ENCODE measurements at places on chromosomes 1 and 21.

- DNase-seq, result no peak
Measured at GRCh38 chr1:224447251-224447650, 12.7 kb upstream of the WDR26 start.

GRCh38 chr1:202069662-202070061, 53.1 kb upstream of the GPR37L1 start:
- DNase-seq, result no peak

GRCh38 chr1:18645747-18646090, 15.1 kb downstream of the PAX7 start:
- DNase-seq, result no peak

DNA sequence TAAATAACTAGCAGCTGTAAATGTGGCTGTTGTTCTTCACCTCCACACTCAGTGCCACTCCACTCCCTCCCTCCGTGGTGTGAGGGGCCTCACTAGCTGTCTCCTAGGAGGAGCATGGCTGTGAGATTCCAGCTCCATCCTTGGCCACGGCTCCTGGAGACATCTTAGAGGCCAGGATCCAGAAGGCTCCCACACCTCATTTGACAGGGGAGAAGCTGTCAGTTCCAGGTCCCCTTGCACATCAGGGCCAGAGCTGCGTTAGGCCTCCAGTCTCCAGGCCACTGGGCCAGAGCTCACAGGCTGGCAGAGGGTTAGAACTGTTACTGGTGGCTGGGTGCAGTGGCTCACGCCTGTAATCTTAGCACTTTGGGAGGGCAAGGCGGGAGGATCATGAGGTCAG, 15.0 kb downstream of the PCSK9 start:
- no peak for DNase-seq

DNA sequence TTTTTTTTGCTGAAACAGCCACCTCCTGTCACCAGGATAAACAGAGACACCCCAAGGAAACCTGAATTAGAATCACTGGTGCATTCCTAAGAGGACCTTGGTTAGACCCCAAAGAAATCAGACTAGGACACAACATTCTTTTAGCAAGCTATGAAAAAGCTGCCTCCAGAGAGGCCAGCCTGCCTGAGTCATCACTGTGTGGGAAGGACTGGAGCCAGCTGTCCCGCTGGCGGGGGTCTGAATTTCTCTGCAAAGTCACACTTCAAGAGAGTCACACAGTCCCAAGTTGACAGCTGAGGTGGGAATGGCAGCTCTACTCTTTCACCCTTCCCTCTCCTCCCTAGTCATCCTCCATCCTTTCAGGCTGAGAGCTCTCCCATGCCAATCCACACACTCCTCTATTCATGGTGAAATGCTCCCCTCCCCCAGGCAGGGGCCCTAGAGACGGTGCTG, 405.0 kb upstream of the POU3F1 start:
- DNase-seq, result no peak

DNA sequence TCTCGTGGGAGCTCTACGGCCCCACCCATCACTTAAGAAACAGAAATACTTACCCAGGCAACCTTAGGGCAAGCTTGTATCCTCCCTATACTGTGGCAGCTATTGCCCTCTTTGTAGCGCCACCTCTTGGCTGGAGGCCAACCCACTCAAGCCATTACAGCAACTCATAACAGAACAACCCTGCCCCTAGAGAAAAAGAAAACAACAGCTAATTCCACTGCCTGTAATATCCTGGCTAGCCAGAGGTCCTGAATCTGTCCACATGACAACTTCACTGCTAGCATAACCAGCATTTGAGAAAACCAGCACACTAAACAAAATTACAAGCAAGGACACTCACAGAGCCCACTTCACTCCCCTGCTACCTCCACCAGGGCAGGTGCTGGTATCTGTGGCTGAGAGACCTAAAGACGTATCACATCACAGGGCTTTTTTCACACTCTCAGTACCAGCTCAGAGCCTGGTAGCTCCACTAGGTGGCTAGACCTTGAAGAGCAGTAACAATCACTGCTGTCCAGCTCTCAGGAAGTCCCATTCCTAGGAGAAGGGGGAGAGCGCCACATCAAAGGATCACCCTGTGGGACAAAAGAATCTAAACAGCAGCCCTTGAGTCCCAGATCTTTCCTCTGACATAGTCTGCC, 14.5 kb upstream of the MX1 start:
- DNase-seq, result peak; percentile 32

DNA sequence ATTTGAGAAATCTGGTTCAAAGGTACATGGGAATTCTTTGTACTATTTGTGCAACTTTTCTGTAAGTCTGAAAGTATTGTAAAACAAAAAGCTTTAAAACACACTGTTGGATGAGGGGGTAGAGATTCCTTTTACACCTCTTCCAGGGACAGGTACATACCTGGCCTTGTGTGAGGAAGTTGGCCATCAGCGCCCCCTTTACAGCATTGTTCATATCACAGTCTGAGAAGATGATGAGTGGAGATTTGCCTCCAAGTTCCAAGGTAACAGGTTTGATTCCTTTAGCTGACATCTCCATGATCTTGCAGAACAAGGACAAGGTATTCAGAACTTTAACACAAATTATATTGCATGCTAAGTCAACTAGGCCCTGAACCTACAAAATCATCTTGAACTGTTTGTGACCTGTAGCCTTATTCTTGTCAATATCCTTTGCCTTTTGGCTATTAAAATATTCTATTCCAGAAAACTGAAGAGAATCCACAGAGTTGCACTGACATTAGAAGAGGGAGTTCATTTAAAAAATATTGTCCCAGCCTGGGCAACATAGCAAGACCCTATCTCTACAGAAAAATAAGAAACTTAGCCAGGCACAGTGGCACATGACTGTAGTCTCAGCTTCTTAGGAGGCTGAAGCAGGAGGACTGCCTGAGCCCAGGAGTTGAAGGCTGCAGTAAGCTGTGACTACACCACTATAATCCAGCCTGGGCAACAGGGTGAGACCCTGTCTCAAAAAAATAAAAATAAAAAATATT, 18.9 kb downstream of the ALDH9A1 start:
- no peak for DNase-seq

DNA sequence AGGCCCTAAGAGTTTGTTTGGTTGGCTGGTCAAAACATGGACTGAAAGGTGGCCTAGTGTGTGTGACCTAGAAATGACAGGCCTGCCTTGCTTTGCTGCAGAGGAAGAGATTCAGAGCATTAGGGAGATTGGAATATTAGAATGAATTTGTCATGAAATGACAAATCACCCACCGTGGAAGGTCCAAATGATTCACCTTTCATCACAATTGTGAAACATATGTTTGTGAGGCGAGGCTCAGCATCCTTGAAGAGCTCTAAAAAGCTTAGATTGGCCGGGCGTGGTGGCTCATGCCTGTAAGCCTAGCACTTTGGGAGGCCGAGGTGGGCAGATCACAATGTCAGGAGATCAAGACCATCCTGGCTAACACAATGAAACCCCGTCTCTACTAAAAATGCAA, 5.5 kb downstream of the LCE1B start:
- DNase-seq, result no peak

DNA sequence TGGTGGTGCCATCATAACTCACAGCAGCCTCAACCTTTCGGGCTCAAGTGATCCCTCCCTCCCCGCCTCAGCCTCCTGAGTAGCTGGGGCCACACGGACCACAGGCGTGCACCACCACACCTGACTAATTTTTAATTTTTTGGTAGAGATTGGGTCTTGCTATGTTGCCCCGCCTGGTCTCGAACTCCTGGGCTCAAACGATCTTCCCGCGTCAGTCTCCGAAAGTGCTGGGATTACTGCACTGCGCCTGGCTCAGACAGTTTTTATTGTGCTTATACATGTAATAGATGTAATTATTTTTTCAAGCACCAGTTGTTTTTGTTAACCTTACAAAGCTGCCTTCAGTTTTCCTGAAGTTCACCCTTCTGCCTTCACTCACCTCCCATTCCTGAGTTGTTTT, 38.0 kb upstream of the HMGN1 start:
- no peak for DNase-seq

- peak; percentile 32 for DNase-seq
Measured at GRCh38 chr1:169106921-169107602, 572 bp downstream of the ATP1B1 start.

Data from natural killer cell (primary cell).